ENCODE measurements at places on chromosomes 5 and 9.

- peaks cover 86% of the 10 kb centered on the region for H3K36me3 ChIP-seq
Observed at GRCh38 chr9:21835121-21835520, 32.7 kb downstream of the MTAP start.

GRCh38 chr5:93184041-93184440 is 397.0 kb downstream of the NR2F1-AS1 start:
- H3K27ac ChIP-seq: no peak overlapping the region
- H3K27me3 ChIP-seq: no peaks in the 10 kb centered on the region
- no peak for DNase-seq
- no peaks in the 10 kb centered on the region for H3K36me3 ChIP-seq

DNA sequence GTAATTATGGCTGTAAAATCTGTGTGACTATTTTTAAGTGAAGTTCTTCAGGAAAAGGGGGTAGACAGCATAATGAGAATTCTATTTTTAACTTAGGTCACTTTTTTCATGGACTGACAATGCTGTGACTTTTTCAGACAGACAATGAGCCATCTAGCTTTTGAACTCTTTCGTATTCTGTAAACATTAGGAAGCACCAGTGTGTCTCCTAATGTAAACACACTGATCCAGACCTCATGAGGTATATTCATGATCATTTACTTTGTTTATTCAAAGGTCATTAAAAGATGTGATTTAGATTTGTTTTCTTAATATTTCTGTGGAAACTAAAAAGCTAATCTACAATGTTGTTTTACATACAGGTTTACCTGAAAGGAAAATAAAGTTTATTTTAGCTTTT is 352.6 kb downstream of the ADGRV1 start:
- no peak overlapping the region for H3K27ac ChIP-seq
- no peaks in the 10 kb centered on the region for H3K36me3 ChIP-seq
- no peak overlapping the region for H3K4me3 ChIP-seq

DNA sequence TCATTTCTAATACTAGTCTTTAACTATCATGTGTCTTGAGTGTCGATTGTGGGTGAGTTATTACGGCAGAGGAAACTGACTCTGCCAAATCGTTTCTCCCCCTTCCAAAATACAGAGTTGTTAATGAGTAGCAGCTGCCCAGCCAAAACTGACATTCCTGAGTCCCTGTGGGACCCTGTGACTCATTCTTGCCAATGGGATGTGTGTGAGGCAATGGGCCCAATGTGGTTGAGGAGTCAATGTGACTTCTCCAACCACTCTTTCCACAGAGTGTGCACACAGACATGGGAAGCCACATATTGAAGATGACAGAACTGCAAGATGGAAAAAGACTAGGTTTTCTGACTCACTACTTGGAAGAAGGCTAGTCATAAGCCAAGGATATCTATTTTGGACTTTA is 434.7 kb downstream of the DTWD2 start:
- no peaks in the 10 kb centered on the region for H3K4me1 ChIP-seq
- H3K27ac ChIP-seq: no peak overlapping the region
- H3K27me3 ChIP-seq: peaks cover 9% of the 10 kb centered on the region
- no peak for DNase-seq
- no peak overlapping the region for H3K4me3 ChIP-seq

DNA sequence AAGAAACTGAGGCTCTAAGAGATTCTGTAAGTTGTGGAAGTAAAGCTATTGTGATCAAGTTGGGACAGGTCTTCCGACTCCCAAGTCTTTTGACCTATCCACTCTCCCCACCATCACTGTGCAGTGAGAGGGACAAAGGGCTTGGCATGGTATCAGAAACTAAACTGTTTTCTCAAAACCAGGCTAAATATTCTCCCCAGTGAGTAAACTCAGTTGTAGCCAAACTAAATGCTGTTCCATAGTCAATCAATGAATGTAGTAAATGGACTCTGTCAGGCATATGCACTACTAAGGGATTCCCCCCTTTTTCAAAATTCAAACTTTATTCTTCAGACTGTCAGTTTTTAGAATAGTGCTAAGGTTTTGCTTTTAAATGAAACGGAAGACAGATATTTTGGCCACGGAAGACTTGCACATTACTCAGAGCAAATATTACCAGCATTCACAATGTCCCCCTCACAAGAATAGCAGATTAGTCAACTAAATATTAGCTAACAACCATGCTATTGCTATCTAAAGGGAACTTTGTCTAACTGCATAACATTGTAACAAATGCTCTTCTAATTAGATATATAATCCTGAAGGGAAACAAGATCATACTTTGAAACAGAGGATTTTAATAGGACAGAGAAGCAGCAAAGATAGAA is 7.1 kb downstream of the PRKAA1 start:
- no peak for DNase-seq
- H3K36me3 ChIP-seq: peaks cover 10% of the 10 kb centered on the region
- no peaks in the 10 kb centered on the region for H3K27me3 ChIP-seq
- H3K4me1 ChIP-seq: peaks cover 74% of the 10 kb centered on the region

DNA sequence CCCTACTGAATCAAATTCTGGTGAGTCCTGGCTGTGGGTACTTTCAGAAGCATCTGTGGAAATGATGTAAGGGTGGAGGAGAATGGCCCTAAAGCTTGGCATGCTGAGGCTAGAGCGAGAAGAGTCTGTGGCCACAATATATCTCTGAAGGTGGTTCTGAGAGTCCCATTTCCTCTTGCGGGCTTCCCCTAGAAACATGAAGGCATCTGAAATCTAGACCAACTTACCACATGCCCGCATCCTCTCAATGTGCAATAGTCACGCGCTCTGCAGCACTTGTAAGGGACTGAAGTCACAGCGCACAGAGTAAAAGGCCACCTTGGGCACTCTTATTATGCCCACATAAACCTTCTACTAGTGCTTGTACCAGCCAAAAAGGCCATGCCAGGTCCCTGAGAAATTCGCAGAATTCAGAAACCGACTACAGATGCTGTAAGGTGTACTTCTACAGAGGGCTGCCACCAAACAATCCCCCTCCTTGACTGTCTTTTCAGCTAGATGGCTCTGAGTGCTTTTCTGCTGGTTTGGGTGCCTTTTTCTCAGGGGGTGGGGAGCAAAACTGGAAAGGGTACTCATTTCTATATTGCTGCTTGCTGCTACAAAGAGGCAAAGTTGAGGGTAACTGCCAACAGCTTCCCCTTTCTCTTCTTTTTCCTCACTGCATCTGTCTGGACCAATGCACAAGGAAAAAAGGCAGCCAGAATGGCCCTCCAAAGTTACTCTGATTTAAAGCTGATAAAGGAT is 107.3 kb downstream of the ZDHHC21 start:
- DNase-seq: peak; percentile 18
- H3K36me3 ChIP-seq: peaks cover 15% of the 10 kb centered on the region
- H3K27ac ChIP-seq: no peak overlapping the region
- peaks cover 7% of the 10 kb centered on the region for H3K4me1 ChIP-seq
- H3K27me3 ChIP-seq: peaks cover 8% of the 10 kb centered on the region
